ENCODE measurements at places on chromosomes 1 and 21.

GRCh38 chr1:147791876-147792275 is 31.5 kb upstream of the GJA5 start:
- DNase-seq, result no peak

GRCh38 chr1:175822580-175822979 is 79.2 kb upstream of the TNR start:
- no peak for DNase-seq

DNA sequence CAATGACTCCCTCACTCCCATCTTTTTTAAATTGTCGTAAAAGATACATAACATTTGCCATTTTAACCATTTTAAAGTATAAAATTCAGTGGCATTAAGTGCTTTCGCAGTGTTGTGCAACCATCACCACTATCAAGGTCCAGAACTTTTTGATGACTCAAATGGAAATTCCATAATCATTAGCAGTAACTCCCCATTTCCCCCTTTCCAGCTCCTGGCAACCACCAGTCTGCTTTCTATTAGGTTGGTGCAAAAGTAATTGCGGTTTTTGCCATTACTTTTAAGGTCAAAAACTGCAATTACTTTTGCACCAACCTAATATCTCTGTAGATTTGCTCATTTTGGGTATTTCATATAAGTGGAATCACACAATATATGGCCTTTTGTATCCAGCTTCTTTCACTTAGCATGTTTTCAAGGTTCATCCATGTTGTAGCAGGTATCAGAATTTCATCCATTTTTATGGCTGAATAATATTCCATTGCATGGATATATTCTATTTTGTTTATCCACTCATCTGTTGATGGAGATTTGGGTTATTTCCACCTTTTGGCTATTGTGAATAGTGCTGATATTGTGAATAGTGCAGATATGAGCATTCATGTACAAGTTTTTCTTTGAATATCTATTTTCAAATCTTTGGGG is 159.7 kb downstream of the HIVEP3 start:
- DNase-seq, result no peak

DNA sequence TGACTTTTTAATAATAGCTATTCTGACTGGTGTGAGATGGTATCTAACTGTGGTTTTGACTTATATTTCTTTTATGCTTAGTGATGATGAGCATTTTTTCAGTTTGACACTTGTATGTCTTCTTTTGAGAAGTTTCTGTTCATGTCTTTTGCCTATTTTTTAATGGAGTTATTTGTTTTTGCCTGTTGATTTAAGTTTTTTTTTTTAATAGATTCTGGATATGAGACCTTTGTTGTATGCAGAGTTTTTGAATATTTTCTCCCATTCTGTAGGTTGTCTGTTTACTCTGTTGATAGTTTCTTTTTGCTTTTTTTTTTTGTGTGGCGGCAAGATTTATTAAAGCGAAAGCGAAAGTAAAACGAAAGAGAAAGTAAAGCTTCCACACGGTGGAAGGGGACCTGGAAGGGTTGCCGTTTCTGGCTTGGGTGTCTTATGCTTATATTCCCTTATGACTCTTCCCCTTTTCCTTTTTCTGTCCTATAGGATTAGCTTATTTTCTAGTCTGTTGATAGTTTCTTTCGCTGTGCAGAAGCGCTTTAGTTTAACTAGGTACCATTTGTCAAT is 67.6 kb downstream of the TBX19 start:
- DNase-seq, result peak; percentile 18

GRCh38 chr1:216476341-216476740 is 53.1 kb upstream of the USH2A start:
- no peak for DNase-seq

DNA sequence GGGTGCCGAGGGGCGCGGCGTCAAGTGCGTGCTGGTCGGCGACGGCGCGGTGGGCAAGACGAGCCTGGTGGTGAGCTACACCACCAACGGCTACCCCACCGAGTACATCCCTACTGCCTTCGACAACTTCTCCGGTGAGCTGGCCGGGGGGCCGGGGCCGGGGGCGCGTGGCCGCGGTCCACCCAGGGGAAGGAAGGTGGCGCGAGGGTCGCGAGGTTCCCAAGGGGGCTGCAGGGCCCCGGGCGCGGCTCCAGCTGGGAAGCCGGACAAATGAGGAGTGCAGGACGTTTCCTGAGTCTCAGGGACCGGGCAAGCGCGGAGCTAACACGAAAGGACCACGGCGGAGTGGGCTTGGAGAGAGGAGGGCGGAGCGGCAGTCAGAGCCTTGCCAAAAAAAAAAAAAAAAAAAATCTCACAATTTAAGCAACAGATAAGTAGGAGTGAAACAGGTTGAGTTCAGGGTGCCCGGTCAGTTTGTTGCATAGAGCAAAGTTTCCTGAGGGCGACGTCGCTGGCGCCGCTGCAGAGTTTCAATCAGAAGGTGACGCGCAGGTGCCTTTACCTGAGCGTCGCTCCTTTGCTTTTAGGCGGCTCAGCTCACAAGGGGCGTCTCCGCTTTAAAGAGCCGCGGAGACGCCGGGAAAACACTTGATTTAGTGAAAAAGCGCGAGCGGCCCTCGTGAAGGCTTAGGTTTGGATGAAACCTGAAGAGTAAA is 750 bp downstream of the RHOU start:
- DNase-seq, result peak; percentile 33

DNA sequence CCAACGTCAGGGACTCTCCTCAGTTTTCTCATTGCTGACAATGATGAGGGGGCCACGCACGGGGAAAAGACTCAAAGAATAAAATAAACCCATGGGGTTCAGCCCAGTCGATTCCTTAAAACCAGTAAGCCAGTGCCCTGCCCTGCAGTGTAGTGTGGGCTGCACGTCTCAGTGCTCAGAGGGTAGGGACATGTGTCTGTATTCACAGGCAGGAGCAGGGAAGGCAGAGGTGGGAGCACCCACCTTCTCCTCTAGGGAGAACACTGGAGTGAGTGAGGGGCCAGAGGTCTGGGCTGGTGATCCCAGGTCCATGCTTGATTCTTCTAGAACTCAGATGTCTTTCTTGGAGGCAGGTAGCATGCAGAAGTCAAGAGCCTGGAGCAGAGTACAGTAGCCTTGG is 303.6 kb downstream of the MATN1 start:
- DNase-seq, result no peak

DNA sequence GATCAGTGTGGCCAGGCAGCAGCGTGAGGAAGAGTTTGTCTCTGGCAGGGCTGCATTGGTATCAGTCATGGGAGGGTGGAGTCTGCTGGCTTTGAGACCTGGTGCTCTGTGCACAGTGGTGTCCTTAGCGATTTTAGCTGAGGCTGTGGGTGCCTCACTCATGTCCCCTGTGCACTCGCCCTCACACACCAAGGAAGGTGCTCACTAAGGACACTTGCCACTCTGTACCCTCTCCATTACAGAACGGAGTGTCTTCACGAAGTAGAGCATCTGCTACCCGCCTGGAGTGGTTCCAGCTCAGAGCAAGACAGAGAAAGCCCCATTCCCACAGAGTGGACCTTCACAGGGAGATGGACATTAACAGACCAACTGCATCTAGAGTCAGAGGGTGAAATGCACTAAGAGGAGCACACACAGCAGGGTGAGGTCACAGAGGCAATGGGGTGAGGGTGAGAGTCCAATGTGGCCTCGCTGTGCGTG is 117.9 kb downstream of the MATN1 start:
- no peak for DNase-seq

DNA sequence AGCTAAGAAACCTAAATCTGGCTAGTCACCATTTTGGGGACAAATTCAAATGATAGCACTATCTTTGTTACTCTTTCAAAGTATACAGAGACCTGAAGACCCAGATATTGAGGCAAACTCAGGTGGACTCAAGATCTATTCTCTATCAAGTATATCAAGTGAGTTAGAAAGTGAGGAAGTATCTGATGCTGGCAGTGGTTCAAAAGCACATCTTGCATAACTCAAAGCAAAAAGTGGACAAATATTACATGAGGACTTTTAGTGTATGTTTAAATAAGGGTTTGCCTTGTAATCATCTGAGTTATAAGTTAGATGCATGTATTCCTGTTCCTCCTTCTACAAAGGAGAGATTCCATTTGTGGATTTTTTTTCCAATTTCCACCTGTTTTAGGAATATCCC is 338.4 kb downstream of the DISC1 start:
- DNase-seq, result no peak

GRCh38 chr1:21018673-21019072 is 158.0 kb downstream of the EIF4G3 start:
- DNase-seq, result no peak

GRCh38 chr1:109891930-109892329 is 18.7 kb upstream of the CSF1 start:
- no peak for DNase-seq

- DNase-seq, result no peak
These were observed 23.0 kb upstream of the KCNJ6 start for GRCh38 chr21:37939251-37939650.

DNA sequence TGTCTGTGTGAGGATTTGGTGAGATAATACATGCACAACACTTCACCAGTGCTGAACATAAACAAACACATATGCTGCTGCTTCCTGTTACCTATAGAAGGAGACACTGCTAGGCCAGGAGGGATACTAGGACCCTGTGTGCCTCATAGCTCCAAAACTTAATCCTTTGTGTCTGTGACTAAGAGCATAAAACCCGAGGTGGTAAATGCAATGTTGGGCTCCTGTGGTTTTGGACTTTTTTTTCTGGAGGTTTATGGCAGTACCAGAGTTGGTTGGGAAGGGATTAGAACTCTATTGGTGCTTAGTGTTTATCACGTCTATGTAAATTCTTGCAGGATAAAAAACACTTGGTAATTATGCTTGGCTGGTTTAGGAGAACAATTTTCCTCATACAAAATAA is 122.9 kb downstream of the NUF2 start:
- DNase-seq, result no peak

- no peak for DNase-seq
These were observed 305.2 kb downstream of the PBX1 start for GRCh38 chr1:164864161-164864560.

GRCh38 chr1:236468625-236469024 is 55.2 kb upstream of the LGALS8 start:
- no peak for DNase-seq

DNA sequence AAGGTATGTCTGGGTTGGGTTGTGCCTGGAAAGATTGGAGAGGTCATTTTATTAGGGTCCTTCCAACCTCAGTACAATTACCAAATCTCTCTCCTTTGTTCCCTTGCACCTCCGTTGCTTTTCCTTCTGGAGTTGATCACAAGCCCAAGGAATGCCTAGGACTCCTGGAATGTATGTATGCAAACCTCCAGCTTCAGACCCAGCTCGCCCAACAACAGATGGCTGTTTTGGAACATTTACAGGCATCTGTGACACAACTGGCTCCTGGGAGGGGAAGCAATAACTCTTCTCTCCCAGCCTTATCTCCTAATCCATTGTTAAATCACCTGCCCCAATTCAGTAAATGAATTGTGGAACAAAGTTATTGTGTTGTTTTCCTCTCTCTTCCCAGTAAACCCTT is 8.3 kb downstream of the TSACC start:
- DNase-seq, result no peak

- DNase-seq, result no peak
These were observed 8.2 kb upstream of the SSX2IP start for GRCh38 chr1:84698151-84699110.

DNA sequence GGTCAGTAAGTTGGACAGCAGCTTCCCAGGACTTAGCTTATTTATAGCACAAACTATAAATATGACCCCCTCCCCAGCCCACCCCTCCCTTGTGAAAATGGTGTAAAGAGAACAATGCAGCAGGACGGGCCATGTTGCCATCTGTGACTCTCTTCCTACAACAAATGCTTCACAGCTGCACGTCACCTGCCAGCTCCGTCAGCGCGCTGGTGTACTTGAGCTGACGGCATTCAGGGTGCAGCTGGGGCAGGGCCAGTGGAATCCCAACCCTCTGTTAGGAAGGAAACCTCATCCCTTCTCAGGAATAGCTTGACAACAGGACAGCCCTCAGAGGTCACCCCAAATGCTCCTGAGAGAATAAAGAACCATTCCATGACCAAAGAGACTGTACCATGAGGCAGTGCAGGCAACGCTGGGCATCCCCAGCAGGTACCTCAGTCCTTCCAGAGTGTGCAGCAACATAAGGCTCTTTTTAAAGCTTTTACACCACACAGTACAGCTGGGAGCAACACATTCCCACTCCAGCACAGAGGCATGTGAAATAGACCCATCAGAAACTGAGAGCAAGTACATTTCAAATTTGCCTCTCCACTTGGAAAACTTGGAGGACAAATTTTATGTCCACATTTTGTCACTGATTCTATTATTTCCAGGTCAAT is 85.0 kb downstream of the ATP1A1 start:
- no peak for DNase-seq

- no peak for DNase-seq
These were observed 102.5 kb downstream of the GPR52 start for GRCh38 chr1:174550296-174550695.

- DNase-seq, result no peak
These were observed 843 bp upstream of the BCAN start for GRCh38 chr1:156640842-156641706.

- no peak for DNase-seq
These were observed 42.4 kb upstream of the LRRC52 start for GRCh38 chr1:165501330-165501969.

DNA sequence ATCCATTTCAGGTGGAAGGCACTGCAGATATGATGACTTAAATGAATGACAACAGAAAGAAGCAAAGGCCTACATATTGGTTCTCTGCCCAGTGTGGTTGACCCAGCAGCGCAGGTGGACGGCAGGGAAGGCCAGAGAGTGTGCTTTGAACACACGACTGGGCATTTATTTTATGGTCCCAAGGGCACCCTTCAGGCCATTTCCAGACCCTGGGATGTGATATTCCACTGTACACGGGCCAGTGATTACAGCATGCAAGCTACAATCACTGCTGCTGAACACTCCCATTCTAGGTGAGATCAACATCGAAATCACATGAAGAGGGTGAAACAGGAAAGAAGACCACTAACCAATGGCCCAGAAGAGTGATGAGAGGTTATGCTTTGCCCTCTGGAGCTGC is 33.8 kb downstream of the PCNX2 start:
- no peak for DNase-seq

DNA sequence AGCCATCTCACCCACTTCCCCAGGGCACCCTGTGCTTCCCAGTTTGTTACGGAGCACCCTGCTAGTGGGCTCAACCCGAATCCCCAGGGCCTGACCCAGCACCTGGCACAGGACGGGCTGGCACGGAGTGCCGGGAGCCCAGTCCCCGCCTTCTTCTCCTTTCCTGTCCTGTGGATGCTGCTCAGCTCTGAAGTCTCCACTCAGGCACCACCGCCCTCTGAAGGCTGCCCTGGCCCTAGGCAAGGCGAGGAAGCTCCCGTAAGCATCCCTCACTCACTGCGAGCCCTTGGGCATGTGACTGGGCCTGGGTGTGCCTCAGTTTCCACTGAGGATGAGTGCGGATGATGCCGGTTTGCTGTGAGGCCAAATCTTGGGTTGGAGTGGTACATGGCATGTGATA is 21.8 kb downstream of the SLC1A7 start:
- no peak for DNase-seq

All from stimulated activated CD4-positive, alpha-beta T cell treated with anti-CD3 and anti-CD28 coated beads, Interleukin-15, amount 100 ng/mL, for 24 hours (primary cell).